ENCODE measurements at places on chromosomes 3 and 15.

DNA sequence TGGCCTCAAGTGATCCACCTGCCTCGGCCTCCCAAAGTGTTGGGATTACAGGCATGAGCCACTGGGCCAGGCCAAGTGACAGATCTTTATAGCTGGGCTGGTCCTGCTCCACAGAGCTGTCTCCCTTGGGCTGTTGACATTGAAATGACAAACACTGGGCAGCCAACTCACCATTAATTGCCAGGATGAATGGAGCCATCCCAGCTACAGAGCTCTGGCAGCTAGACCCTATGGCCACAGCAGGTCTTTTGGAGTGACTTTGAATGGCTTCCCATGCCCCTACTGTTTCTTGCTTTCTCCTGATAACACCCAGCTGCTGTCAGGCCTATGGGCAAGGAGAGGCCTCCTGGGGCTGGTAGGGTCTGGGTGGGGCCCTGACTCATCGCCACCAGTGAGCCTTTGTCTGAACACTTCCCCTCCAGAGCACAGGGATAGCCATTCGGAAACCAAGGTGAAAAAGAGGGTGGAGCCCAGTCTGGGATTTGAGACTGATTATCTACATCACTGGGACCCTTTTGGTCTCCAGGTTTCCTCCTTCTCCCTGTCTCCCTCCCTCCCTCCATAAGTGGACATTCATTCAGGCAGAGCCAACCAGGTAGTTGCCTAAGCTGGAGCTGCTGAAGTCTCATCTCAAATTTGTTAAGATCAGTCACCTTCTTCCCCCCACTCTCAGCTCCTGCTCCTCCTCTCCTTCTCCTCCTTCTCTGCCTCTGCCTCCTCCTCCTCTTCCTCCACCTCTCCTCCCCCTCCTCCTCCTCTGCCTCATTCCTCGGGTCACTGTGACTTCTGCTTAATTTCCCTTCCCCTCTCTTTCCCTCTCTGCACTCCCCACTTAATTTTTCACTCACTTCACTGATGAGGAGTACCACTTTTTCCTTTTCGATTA, 34.0 kb downstream of the BHLHE40 start:
- DNase-seq: no peak

- no peak for DNase-seq
Observed at GRCh38 chr15:70442616-70443321, 320.6 kb downstream of the UACA start.

DNA sequence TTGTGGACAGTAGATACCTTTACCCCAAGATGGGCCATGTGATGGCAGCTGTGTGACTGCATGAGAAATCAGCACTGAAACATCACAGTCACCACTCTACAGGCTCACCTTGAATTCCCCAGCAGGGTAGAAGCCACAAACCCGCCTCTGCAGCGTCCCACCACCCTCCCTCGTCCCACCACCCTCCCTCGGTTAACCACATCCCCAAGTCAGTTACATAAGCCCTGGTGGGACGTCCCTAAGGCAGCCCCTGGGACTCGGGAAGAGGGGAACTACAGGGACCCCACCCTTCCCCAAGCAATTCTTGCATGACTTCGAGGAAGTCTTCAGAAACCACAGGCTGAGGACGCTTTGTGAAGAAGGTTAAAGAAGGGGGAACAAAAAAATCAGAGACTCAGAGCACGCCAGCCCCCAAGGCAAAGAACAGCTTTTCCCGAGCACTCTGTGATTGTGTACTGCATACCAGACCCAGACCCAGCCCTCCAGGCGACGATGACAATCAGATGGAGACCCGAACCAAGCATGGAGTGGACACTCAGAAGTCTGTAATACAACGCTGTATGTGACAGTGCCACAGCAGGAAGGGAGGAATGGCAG, 60.5 kb downstream of the SH3BP5 start:
- DNase-seq: no peak

- DNase-seq: no peak
Observed at GRCh38 chr3:50378757-50379156, 19.4 kb upstream of the TMEM115 start.

DNA sequence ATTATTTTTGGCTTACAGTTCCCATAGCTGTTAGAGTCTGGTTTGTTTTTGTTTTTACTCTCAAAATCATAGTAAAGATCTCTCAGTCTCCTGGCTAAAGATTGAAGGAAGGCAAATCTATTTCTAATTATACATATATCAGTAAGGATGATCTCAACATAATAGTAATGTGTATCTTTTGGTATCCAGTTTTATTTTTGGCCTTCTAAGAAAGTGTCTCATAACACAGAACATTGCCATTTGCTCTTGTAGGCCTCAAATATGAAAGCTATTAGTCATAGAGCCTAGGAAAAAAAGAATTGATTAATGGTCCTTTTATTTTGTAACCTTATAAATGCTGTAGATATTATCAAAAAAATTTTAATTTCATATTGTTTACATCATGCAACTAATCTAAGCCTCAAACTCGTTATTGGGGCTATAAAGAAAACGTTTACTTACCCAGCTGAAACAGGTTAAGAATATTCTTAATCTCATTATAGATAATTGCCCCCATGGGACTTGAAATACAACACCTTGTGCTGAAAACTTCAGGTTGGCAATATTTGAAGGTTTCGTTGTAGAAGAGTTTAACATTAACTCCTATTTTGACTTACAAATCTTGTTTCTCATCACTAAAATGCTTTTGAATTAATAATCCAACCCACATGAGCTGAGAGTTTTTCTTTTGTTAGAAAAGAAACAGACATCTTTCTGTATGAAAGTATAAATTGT, 16.7 kb downstream of the FBXO45 start:
- DNase-seq: no peak

DNA sequence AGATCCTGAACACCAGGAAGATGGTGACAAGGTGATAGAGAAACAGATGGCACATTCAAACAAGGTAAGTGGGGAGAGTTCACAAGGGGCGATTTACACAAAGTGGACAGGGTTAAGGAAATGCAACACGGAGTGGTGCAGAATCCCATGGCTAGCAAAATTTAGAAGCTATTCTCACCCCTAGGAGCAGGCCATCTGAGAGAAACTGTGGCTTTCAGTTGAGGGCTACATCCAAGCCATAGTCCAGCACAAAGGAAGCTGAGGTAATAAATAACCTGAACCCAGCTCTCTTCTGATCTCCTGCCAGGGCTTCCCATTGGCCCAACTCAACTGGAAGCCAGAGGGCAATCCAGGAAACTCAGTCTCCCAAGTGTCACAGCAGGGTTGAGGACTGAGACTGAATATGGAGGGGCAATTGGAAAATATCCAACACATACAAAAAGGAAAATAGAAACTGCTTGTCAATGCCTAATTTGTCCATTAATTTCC, 1.2 kb upstream of the ZNF445 start:
- DNase-seq: no peak

DNA sequence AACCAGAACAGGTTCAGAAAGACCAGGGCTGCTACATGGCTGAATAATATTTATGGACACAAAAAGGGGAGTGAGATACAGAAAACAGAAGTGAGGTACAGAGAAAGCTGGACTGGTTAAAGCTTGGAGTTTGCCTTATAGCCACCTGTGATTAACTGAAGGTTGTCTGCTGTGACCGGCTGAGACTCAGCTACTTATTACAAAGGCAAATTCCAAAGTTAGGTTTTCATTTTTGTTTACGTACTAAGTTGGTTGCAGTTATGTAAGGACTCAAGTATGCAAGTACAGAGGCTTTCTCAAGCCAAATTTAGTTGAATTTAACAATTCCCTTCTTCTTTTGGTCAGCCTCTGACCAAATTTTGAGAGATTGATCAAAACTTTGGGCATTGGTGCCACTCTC, 264.6 kb downstream of the THSD4 start:
- DNase-seq: no peak

DNA sequence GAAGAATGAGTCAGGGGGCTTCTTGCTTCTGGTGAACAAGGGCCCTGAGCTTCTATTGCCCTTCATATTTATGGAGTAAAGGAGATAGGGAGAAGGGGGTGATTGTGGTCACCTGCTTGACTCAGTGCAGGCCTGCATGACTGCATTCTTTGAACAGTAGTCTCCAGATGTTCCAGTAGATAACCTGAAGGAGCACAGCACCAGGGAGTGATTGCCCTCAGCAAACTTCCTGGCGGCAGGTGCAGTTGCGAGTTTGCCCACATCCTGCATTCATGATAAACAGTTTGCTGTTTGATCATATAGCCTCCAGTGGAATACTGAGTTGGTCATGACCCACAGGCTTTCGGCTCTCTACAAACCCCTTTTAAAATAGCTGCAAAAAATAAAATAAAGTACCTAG, 1632.7 kb downstream of the OTOL1 start:
- DNase-seq: no peak

- no peak for DNase-seq
Observed at GRCh38 chr3:150681057-150681456, 22.7 kb downstream of the ERICH6 start.

DNA sequence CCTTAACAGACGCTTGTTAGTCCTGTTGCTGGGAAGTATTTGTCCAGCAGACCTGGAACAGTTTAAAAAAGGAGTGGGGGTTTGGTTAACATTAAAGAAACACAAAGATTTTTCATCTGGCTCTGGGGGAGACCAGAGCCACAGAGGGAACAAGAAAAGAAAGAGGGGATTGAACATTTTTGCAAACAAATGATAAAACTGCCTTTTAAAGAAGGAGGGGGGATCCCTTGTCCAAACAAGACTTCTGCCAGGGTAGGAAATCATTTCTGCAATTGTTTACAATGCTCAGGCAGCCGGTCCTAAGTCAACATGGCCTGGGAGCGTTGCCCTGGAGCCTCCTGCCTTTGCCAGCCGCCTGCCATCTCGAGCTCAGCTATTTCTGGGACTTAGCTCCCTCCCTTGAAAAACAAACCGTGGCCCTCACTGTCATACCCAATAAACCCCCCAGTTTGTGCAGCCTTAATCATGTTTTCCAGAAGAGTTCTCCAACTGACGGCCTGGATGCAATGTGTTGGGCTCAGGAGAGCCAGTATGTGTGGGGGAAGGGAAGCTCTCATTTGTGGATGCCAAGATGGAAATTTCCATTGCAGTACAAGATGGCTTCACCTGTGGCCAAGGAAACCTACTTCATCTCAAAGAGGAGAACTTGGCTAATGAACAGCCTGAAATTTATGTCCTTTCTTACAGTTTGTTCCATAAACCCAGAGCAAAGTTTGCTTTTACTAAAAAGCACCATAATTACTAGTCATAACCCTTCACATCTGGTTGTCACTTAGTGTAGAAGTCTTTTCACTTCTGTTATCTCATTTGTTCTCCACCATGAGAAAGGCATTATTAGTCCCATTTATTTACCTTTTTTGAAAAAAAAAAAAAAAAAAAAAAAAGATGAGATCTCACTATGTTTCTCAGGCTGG, 75.9 kb upstream of the RNU6-1 start:
- peak; percentile 51 for DNase-seq

GRCh38 chr3:32553459-32553858, 17.2 kb downstream of the DYNC1LI1 start:
- no peak for DNase-seq

GRCh38 chr3:158095814-158096704, 10.2 kb downstream of the SHOX2 start:
- no peak for DNase-seq

DNA sequence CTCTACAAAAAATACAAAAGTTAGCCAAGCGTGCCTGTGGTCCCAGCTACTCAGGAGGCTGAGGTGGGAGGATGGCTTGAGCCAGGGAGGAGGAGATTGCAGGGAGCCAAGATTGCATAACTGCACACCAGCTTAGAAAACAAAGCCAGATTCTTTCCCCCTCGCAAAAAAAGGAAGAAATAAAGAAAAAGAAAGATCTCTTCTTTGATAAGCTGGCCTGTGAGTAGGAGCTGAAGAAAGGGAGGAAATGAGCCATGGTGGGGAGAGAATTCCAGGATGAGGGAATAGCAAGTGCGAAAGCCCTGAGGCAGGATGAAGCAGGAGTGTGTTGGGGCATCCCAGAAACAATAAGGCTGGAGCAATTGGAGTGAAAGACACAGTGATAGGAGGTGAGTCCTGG, 24.5 kb upstream of the TOP2B start:
- no peak for DNase-seq

DNA sequence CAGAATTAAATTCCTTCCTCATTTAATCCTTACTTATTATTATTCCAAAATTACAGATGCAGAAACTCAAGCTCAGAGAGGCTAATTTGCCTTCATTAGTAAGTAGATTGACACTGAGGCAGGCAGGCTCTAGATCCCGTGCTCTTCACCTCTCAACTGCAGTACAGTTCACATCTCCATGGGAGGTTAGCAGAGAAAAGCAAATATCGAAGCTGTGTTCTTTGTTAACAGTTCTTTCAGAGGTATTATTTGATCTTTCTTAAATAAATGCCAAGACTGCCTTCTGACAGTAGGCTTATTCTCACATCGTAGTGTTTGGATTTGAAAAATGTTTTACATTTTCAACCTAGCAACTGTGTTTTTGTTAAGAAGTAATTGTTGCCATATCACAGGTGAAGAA, 15.9 kb upstream of the FAH start:
- DNase-seq: no peak

DNA sequence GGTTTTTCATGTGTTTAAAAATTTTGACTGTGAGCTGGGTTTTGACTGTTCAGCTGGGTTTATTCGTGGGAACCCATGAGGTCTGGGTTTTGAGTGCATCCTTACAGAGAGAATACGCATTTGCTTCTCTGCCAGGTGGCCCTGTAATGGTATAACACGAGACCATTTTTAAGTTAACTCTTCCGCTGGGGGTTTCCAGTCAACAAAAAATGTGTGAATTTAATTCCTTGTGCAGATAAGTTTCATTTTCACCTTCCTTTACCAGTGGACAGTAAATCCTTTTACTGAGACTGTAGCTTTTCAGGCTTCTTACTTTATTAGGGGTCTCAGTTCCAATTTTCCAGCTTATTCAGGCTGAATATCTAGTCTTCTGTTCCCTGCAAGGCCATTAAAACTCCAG, 149.6 kb downstream of the OPA1 start:
- no peak for DNase-seq

GRCh38 chr15:47405365-47406162, 311.7 kb upstream of the SEMA6D start:
- DNase-seq: no peak

DNA sequence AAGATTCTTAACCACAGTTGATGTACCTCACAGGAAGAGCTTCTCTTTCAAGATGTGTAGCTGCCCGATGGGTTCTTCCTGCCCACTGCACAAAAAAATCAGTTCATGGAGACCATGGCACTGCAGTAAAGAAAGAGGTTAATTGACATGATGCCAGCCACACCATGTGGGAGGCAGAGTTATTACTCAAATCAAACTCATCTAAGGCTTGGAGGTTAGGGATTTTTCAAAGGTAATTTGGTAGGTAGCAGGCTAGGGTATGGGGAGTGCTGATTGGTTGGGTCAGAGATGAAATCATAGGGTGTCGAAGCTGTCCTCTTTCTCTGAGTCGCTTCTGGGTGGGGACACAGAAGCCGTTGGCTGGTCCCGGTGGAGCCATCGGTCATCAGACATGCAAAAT, 57.4 kb upstream of the BDH1 start:
- DNase-seq: no peak

GRCh38 chr3:89560568-89560967, 453.1 kb downstream of the EPHA3 start:
- DNase-seq: no peak

- DNase-seq: no peak
Observed at GRCh38 chr15:69060041-69060481, 45.6 kb downstream of the NOX5 start.

- no peak for DNase-seq
Observed at GRCh38 chr3:187615630-187616029, 54.6 kb downstream of the SST start.

All from pons (tissue), 1 donor.